Pulmonary artery endothelial cell (primary cell): ENCODE measurements at places on chromosomes 5 and 9. TPM values are rescaled to one million over a fixed set of nuclear protein-coding genes. Genes with fewer than 3 reads are reported as not detected.

GRCh38 chr9:20618361-20618802 is 3.9 kb downstream of the MLLT3 start:
- peak; percentile 66 for DNase-seq

DNA sequence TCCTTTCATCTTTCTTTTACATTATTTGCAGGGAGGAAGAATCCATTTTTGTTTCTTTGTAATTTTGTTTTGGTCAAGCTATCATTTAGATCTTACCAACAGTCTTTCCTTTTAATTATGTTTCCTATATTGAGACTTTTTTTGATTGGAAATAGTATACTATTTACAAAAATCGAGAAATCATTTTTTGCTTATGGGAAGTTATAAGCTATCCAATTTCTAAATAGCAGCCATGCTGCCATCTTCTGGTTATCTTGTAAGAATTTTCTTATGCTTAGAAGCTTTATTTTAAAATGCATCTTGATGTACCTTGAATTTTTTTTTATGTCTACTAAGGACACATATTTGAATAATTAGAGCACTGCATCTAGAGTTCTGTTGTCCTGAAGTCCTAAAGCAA is 821.2 kb downstream of the PTPRD start:
- DNase-seq = no peak

DNA sequence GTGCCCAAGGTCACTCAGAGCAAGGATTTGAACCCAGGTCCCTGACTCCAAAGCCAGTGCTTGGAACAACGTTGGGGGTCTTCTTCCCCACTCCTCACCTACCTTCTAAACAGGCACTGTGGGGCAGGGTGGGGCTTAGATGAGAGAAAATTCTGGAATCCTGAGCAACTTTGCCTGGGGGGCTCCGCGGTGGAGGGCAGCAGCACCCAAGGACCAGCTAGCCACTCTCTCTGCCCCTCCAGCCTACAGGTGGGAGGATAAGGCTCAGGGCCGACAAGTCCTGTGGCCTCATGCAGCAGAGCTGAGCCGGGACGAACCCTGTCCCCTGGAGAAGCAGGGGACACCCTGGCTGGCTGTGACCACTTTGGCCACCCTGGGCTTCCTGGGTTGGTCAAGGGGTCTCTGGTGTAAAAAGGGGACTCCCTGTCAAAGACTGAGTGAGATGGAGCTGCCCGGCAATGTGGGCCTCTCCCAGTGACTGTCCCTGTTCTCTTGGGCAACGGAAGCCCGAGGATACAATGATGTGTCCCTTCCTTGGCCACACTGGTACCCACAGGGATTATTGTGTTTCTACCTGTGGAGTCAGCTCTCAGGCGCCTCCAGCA is 26.5 kb downstream of the CEL start:
- DNase-seq = no peak

DNA sequence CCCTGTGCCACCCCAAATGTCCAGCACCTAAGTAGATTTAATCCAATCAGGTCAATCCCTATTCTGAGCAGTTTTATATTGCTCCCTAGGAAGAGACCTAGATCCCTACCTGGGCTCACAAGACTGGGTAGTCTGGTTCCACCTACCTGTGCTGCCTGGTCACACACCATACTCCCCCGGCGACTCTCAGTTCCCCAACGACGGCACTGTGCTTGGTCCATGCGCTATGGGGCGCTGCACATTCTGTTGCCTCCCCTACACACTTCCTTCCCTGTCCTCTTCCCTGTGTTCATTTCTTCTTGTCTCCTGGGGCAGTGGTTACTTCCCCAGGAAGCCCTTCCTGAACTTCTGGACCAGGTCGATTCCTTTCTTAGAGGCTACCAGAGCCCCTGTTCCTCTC is 109.9 kb upstream of the IL12B start:
- DNase-seq = no peak

GRCh38 chr9:116390303-116391228 is 237.0 kb downstream of the PAPPA start:
- no peak for DNase-seq

GRCh38 chr5:33129309-33129708 is 311.5 kb upstream of the TARS1 start:
- DNase-seq = no peak

Gene GFPT2
- 0.46 and 8.6 TPM in 2 replicates for total RNA-seq

Gene TAF1L
- 0.04 TPM in 1 of 2 replicates, not detected in the other for total RNA-seq
